ENCODE measurements at places on chromosomes 3 and 15.

DNA sequence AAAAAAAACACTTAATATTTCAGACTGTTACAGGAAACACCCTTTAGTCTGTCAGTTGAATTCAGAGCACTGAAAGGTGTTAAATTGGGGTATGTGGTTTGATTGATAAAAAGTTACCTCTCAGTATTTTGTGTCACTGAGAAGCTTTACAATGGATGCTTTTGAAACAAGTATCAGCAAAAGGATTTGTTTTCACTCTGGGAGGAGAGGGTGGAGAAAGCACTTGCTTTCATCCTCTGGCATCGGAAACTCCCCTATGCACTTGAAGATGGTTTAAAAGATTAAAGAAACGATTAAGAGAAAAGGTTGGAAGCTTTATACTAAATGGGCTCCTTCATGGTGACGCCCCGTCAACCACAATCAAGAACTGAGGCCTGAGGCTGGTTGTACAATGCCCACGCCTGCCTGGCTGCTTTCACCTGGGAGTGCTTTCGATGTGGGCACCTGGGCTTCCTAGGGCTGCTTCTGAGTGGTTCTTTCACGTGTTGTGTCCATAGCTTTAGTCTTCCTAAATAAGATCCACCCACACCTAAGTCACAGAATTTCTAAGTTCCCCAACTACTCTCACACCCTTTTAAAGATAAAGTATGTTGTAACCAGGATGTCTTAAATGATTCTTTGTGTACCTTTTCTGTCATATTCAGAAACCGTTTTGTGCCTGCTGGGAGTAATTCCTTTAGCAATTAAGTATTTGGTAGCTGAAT lies 17.9 kb downstream of the TMEM43 start:
- DNase-seq, result no peak

DNA sequence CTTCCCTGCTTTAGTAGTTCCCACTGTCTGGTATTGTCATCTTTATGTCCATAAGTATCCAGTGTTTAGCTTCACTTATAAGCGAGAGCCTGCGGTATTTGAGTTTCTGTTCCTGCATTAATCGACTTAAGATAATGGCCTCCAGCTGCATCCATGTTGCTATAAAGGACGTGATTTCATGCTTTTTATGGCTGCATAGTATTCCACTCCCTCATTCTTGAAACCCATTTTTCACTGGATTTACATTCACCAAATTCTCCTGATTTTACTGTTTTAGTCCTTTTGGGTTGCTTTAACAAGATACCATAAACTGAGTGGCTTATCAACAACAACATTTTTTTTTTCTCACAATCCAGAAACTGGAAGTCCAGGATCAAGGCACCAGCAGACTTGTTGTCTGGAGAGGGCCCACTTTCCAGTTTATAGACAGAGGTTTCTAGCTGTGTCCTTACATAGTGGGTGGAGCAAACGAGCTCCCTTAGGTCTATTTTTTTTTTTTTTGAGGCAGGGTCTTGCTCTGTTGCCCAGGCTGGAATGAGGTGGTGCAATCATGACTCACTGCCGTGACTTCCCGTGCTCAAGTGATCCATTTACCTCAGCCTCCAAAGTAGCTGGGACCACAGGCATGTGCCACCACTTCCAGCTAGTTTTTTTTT lies 6.1 kb upstream of the TICRR start:
- DNase-seq, result no peak

- DNase-seq, result no peak
Measured at GRCh38 chr3:44845528-44846520, 15.9 kb upstream of the TMEM42 start.

- no peak for DNase-seq
Measured at GRCh38 chr3:87771337-87772192, 287.2 kb downstream of the CGGBP1 start.

GRCh38 chr15:65532738-65533051 lies 2.4 kb downstream of the HACD3 start:
- no peak for DNase-seq

GRCh38 chr15:60583946-60584345 lies 105.0 kb upstream of the ICE2 start:
- no peak for DNase-seq

GRCh38 chr15:60651101-60651500 lies 172.2 kb upstream of the ICE2 start:
- no peak for DNase-seq

- DNase-seq, result no peak
Measured at GRCh38 chr3:82386647-82387046, 625.2 kb upstream of the GBE1 start.

GRCh38 chr3:197242784-197243432 lies 55.5 kb downstream of the DLG1 start:
- no peak for DNase-seq

GRCh38 chr3:18245721-18246120 lies 179.4 kb downstream of the SATB1 start:
- no peak for DNase-seq

- peak; percentile 25 for DNase-seq
Measured at GRCh38 chr15:78695046-78695671, 54.1 kb upstream of the CHRNB4 start.

- DNase-seq, result no peak
Measured at GRCh38 chr3:13364602-13365271, 55.4 kb downstream of the NUP210 start.

DNA sequence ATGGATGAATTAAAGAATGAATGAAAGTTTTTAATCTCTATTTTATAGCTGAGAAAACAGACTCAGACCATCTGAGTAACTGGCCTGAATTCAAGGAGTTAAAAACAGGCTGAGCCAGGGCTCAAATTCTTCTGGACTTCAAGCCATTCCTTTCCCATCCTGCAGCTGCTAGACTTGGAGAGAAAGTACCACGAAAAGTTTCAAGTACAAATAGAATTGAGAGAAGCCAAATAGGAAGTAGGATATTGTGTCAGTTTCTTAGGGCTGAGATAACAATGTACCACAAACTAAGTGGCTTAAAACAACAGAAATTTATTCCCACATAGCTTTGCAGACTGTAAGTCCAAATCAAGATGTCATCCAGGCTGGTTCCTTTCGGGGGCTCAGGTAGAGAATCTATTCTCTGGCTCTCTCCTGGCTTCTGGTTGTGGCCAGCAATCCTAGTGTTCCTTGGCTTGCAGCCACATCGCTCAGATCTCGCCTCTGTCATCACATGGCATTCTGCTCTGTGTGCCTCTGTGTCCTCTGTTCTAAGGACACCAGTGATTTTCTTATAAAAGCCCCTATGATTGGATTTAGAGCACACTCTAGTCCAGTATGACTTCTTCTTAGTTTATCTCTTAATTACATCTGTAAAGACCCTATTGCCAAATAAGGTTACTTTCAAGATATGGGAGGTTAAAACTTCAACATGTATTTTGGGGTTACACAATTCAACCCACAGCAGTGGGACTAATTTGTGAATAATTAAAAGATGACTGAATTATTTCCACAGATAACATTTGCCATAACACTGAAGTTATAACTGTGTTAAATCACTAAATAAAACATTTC lies 25.7 kb upstream of the GOLIM4 start:
- no peak for DNase-seq

DNA sequence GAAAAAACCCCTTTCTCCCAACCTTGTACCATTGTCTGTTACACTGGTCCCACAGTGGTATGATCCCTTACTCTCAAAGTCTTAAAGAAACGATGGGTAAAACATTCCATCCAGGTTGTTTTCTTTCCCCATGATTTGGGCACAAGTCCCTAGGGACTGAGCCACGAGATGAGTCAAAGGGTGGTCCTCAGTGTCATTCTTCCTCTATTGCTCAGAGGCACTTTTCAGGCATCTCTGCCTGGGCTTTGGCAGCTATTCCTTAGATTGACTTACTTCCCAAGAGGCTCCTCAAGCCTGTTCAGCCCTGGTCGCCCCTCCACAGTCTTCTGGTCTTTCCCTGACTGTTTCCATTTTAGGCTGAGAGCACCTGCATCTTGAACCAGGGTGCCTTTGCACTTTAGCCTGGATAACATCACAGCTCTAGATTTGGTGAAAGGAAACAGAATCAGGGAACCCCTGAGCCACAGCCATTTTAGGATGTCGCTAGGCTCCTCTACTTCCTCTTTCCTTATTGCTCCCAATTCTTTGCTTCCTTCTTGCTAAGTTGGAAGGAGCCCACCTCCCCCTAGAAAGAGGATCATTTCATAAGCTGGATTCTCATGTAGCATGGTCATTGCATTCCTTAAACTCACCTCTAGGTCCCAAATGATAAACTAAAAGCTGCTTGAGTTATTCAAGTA lies 131.0 kb upstream of the TPRG1 start:
- no peak for DNase-seq

- DNase-seq, result no peak
Measured at GRCh38 chr3:78703944-78704343, 1063.9 kb downstream of the ROBO1 start.

- DNase-seq, result no peak
Measured at GRCh38 chr3:56837196-56837955, 35.6 kb upstream of the ARHGEF3 start.

DNA sequence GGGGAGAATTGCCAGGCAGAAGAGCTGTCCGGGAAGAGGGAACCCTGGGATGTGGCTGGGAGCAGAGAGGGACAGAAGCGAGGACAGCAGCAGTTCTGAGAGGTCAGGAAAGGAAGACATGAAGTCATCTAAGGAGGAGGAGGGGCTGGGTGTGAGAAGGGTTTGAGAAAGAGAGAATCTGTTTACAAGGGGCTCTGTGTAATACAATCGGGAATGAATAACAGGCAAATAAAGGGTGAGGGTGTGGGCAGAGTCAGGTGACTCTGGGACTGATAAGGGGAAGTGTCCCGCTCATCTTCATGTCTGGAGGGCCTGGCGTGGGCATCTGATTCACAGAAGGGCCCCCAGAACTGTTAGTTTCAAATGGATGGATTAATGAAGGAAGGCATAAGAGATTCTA lies 191.3 kb downstream of the XXYLT1 start:
- DNase-seq, result no peak

GRCh38 chr15:33200444-33200843 lies 5.9 kb upstream of the FMN1 start:
- DNase-seq, result no peak

- DNase-seq, result no peak
Measured at GRCh38 chr15:89984001-89984400, 17.1 kb upstream of the ZNF710 start.

DNA sequence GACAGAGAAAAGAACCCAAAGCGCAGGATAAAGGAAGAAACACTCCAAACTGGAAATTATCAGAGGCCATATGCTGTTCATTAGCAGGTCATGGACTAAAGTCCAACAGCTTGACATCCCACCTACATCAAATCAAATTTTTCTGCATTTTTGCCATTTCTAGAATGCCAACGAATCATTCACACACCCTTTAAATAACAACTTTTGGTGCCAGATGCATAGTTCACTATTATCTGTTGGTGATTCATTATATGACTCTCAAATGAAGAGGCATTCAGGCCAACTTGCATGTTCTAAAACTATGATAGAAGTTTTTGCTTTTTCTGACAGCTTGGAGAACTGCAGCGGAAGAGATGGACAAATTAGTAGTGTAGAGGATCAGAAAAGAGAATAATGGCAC lies 529.8 kb upstream of the NAALADL2 start:
- DNase-seq, result no peak

GRCh38 chr3:11099306-11099705 lies 55.0 kb upstream of the HRH1 start:
- DNase-seq, result no peak
